Left cardiac atrium (tissue), 4 donors: ENCODE measurements at places on chromosomes 13 and 19. TPM values are rescaled to one million over a fixed set of nuclear protein-coding genes. Genes with fewer than 3 reads are reported as not detected.
A peak's percentile ranks its signal among the peaks of the same experiment; 100 is the strongest.

RETN gene
- 1.4 TPM for total RNA-seq

ZNF208 gene
- total RNA-seq: 16.7 TPM

ZNF534 gene
- total RNA-seq: 0.24 TPM

PSG1 gene
- not detected for total RNA-seq

ZNF841 gene
- 12.1 TPM for total RNA-seq

CYP2F1 gene
- total RNA-seq: not detected

GNG7 gene
- total RNA-seq: 45.9 TPM

GRCh38 chr13:97978651-97979050 lies 25.2 kb downstream of the IPO5 start:
- no peak for DNase-seq

DNA sequence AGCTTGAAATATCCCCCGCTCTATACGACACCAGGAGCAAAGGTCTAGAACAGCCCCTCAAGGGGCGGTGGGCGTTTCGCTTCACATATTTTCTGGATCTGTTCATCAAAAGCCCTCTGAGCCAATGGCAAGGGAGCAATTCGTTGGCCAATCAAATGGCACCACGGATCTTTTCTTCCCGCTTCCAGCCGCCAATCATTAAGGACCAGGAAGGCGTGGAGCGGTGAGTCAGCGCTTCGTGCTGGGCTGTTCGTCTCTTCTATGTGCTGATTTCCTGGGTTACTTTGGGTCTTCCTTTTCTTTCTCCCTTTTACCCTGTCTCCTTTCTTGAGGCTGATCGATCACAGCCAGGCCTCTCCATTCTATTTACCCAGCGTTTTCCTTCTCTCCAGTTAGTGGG lies at the start of gene NLRP4:
NLRP4 (plus strand) TSS at position 201 of the 400 bp plus-strand sequence. CDS start 15,541 bp downstream, outside the sequence.
- no peak for DNase-seq

DNA sequence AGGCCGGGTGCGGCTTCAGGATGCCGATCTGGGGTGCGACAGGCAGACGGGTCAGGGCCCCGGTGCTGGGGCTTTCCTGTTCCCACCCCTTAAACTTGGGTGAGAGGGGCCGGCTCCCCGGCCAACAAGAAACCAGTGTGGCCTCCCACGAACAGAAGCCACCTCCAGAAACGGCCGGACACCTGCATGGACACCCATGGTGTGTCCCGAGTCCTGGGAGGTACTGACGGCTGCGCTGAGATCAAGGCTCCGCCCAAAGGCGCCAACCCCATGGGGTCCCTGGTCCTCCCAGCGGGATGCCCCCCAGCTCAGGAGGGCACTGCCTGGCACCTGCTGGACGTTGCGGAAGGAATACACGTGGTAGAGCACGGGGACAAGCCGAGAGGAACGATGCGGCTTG lies 11.5 kb downstream of the POLRMT start:
- no peak for DNase-seq

DNA sequence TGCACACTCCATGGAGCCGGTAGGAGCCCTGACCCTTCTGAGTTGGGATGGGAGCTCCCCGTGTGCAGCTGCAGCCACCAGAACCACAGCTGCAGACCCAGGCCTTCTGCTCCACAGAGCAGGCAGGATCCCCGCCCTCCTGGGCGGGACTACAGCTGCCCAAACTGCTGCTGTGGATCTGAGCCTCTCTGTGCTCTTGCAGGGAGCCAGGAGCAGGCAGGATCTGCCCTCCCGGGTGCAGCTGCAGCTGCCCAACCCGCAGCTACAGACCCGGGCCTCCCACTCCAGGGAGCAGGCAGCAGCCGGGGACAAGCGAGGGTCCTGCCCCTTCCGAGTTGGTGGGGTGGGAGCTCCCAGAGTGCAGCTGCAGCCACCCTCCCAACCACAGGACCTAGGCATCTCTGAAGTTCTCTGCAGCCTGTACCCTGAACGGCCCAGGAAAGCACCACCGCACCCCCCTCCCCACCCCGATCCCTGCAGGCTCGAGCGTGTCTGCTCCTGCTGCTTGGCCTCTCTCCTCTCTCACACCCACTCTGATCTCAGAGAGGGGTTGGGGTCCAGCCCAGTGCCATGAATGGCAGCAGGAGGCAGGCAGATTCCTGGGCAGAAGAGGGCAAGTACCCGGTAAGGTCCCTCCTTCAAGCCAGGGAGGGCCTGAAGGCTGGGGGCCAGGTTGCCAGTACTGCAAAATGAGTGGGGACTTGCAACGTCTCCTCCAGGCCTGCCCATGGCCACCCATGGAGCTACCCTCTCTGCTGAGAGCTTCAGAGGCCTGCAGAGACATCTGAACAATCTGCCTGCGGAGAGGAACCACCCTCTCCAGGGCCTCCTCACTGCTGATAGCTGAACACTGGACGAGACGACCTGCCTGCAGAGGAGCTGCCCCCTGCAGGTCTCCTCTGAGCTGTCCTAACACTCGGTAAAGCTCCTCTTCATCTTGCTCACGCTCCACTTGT lies 16.4 kb upstream of the EMP3 start:
- no peak for DNase-seq

- no peak for DNase-seq
These were observed 13.2 kb downstream of the NUCB1 start for GRCh38 chr19:48913114-48913889.

GRCh38 chr13:108985166-108985565 lies 355.8 kb downstream of the MYO16 start:
- no peak for DNase-seq

DNA sequence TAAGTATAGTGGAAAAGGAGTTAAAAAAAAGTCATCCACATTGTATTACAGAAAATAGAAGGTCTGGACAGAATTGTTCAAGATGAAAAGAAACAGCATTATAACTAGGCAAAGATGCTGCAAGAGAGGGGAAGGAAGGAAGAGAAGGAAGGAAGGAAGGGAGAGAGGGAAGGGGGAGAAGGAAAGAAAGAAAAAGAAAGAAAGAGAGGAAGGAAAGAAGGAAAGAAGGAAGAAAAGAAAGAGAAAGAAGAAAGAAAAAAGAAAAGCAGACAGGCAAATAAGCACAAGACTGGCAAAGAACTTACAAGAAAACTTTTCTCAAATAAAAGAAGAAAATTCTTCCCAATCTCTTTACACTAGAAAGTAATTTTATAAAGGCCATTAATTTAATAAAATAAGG lies 15.1 kb upstream of the FLT1 start:
- DNase-seq: no peak

GRCh38 chr13:20772401-20773131 lies 1.2 kb downstream of the EEF1AKMT1 start:
- no peak for DNase-seq

- no peak for DNase-seq
These were observed 145.0 kb downstream of the TNFRSF19 start for GRCh38 chr13:23715092-23715761.

DNA sequence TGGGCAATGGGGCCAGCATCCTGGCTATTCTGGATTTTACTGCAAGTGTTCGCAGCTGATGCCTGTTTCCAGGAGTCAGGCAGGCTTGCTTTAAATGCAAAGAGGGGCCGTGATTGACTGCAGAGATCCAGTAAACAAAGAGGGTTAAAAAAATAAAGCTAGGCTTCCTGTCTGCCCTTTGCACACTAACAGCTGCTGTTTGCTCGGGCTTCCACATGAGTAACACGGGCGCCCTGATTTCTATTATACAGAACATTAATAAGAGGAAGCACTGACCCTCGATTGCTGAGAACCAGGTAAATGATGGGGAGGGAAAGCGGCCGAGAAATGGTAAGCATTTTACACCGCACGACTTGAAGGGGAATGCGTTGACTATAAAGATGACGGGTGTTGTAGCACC lies 254.2 kb upstream of the ZNF507 start:
- no peak for DNase-seq

- DNase-seq: no peak
These were observed 29.1 kb downstream of the CUL4A start for GRCh38 chr13:113238536-113238935.

DNA sequence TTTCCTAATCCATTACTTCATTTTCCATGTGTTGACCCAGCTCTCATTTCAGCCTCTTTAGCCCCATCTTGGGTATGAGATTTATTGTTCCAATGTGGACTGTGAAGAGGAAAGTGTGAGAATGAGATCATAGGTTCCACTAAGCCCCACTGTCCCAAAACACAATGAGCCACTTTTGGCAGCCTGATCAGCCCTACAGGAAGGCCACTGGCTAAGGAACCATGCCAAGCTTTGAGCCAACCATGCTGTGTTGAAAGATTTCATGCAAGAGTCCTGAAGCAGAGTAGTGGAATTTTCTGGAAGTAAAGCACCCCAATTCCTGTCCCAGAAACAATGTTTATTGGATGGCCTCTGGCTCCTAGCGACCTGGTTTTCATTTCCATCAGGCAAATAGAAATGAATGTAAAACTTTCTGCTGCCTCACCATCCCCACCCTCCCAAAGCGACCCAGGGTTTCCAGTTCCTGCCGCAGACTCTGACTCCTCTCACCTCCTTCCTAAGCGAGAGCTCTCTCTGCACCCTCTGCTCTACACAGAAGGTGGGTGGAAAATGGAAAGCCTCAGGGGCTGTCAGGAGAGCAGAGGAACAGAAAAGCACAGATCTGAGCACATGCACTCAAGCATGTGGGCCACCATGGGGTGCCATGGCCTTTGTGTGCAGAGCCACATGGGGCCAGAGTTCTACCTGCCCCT lies 73.1 kb downstream of the KCTD12 start:
- peak; percentile 86 for DNase-seq

GRCh38 chr13:59201841-59202240 lies 961.9 kb downstream of the DIAPH3 start:
- no peak for DNase-seq

GRCh38 chr13:64529874-64530485 lies 2700.2 kb downstream of the PCDH9 start:
- DNase-seq: no peak

- peak; percentile 49 for DNase-seq
These were observed 657 bp downstream of the ZNF550 start for GRCh38 chr19:57559008-57559403.

GRCh38 chr13:37632294-37632693 lies 33.7 kb upstream of the POSTN start:
- DNase-seq: no peak

- DNase-seq: no peak
These were observed 7.9 kb downstream of the PIP5K1C start for GRCh38 chr19:3692141-3693024.

DNA sequence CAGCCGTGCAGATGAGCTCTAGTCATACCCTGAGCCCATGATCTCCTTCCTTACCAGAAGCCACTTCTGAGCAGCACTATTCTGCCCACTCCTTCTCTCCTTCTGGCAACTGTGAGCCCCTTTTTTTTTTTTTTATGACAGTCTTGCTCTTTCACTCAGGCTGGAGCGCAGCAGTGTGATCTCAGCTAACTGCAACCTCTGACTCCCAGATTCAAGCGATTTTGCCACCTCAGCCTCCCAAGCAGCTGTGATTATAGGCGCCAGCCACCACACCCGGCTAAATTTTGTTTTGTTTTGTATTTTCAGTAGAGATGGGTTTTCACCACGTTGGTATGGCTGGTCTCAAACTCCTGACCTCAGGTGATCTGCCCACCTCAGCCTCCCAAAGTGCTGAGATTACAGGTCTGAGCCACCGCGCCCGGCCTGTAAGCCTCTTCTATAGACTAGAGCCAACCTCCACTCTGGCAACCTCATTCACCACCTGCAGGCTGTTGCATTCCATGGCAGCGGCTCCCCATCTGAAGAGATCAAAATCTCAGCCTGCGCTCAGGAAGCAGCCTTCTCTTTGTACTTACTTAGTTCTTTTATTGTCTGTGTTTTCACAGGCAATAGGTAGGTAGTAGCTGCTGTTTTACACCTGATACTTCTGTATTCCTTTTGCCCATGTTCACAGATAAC lies 34.8 kb upstream of the NDFIP2 start:
- no peak for DNase-seq

- DNase-seq: no peak
These were observed 89.9 kb downstream of the TEX26 start for GRCh38 chr13:31022288-31022895.

GRCh38 chr13:109771926-109772325 lies 14.5 kb downstream of the IRS2 start:
- DNase-seq: no peak

GRCh38 chr19:34678085-34678412 lies 571 bp downstream of the ZNF302 start:
- no peak for DNase-seq

GRCh38 chr13:101332583-101332982 lies 83.7 kb downstream of the NALCN start:
- no peak for DNase-seq

DNA sequence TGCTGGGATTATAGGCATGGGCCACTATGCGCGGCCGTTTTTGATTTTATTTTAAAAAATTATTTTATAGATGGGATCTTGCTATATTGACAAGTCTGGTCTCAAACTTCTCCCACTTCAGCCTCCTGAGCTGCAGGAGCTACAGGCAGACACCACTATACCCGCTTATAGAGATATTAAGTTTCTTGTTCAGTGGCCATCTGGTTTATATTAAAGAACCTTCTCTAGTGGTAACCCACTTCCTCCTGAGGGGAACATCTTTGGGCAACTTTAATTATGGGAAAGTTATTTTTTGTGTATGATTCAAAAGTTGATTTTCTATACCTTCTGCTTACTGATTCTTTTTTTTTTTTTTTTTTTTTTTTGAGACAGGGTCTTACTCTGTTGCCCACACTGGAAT lies 172.7 kb downstream of the KLF5 start:
- DNase-seq: no peak

DNA sequence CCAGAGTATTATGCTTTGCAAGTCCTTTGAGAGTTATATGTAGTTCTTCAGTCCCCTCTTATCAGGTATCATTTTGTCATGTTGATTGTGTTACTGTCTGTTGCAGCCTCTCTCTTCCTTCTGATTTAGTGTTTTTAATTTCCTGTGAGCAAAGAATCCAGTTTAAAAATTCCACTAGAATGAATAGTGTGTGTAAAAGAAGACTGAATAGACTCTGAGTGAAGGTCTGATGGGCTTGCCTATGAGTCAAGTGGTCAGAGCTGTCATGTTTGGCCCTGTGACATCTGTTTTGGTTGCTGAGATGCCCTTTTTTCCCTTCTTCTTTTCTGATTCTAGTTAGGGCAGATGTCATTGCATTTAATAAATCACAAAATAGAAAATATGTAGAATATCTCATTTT lies 23.3 kb upstream of the KCTD4 start:
- no peak for DNase-seq

DNA sequence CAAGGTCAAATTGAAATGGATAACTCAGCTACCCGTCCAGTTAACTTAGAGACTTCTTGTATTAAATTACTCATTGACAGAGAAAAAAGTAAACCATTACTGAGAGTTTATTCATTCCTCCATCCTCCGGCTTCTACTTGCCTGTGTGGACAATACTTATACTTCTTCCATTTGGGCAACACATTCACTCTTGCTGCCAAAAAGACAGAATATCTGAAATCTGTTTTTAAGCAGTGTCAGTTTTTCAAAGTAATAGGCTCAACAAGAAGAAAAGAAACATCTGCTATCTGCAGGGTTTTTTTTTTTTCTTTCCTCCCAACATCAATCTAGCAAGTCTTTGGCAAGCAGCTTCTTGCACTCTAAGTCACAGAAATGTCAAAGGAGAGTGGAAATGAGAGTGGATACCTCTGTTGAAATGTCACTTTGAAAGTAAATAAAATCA lies 1142.8 kb downstream of the PCDH9 start:
- no peak for DNase-seq

- DNase-seq: peak; percentile 28
These were observed 11.8 kb downstream of the SH3GL1 start for GRCh38 chr19:4388337-4389063.
